NCI-H748 treated with DMSO at 0.1 percent for 48 hours (cell line): ENCODE measurements at places on chromosomes 16 and 17.

DNA sequence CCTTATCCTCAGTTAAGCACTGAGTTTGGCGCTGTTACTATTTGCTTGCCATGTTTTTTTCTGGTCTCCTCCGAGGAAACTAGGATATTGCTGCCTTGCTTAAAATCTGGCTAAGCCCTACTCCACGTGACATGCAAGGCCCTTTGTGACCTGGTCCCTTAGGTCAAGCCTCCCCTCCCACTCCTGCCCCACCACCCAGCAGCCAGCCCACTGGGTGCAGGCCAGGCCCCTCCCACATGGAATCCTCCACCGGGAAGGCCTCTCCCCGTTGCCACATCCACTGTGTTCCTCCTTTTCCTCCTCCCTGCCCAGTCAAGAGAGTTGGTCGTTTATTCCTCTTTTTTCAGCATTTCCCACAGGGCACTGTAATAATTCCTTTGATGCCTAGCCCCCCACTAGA, 16.2 kb downstream of the PSMD3 start:
- DNase-seq: no peak

DNA sequence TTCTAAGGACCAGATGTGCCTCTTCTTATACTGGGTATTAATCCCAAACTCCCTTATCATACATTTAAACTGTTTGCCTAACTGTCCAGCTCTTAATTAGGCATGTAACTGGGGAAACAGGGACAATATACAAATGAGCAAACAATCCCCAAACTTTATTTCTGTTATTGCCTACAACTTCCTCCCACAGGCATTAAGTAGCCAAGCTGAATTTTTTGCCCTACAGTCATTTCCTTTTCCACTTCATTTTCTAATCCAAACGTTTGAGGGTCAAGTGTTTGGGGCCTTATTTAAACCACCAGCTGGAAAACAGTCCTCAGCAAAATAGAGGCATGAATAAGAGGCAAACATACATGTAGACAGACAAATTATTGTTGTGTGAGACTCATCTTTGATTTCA, 77.4 kb upstream of the CCL2 start:
- DNase-seq: no peak

GRCh38 chr16:62036802-62037135, 531 bp upstream of the CDH8 start:
- DNase-seq: peak; percentile 18

- DNase-seq: no peak
Measured at GRCh38 chr16:67967183-67967957, 1.1 kb downstream of the SLC12A4 start.

DNA sequence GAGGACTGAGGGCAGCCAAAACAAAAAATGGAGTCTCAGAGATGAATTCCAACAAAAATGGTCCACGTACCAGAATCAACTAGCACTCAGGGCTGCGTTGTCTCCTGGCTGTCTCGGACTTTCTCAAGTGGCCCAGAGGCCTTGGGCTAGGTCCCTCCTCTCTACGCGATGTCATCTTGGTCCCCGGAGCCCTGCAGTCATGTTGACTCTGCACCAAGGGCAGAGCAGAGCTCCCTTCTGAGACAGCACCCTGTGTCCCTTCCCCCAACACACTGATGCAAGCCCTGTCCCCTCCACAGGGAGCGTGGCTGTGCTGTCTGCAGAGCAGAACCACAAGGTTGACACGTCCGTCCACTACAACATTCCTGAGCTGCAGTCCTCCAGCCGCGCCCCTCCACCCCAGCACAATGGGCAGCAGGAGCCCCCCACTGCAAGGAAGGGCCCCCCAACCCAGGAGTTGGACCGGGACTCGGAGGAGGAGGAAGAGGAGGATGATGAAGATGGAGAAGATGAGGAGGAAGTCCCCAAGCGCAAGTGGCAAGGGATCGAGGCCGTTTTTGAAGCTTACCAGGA, 20.8 kb downstream of the GINS2 start:
- DNase-seq: no peak

DNA sequence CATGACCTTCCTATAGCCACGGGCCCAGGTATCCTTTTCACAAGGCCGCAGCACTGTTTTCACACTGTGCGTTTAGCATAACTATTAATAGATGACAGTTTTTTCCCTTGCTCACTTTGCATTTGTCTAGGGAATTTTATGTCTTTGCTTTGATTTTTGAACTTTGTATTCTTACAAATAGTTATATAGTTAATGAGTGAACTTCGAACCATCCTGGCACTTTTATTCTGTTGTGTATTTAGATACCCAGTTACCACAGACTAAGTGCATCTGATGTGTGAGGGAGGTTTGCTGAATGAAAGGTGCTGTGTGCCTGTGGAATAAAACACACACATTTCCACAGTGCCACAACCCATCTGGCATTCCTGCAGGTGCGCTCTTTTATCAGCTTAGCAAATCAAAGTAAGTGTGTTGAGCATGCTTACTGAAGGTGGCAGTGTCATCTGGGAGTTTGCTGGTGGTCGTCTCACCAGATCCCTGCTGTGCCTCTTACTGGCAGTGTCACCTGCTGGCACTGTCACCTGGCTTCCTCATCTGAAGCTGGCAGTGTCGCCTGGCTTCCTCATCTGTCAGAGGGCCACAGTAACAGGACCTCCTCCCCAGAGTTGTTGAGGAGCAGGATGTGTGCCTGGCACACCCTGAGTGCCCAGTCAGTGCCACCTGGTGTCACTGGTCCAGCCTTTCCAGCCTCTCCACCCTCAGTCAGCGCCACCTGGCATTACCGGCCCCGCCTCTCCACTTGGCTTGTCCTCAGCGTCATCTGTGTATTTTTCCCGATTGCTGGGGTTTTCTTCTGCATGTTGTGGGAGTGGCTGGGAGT, 37.6 kb downstream of the USP10 start:
- DNase-seq: no peak

GRCh38 chr17:50836826-50837225, 1.4 kb downstream of the WFIKKN2 start:
- DNase-seq: no peak

- DNase-seq: no peak
Measured at GRCh38 chr16:1597154-1597553, 14.7 kb downstream of the IFT140 start.

- DNase-seq: no peak
Measured at GRCh38 chr16:5428932-5429331, 331.3 kb upstream of the EEF2KMT start.

GRCh38 chr17:58352596-58353388, 791 bp upstream of the SUPT4H1 start:
- peak; percentile 20 for DNase-seq

- no peak for DNase-seq
Measured at GRCh38 chr17:72422505-72423285, 301.9 kb downstream of the SOX9 start.

DNA sequence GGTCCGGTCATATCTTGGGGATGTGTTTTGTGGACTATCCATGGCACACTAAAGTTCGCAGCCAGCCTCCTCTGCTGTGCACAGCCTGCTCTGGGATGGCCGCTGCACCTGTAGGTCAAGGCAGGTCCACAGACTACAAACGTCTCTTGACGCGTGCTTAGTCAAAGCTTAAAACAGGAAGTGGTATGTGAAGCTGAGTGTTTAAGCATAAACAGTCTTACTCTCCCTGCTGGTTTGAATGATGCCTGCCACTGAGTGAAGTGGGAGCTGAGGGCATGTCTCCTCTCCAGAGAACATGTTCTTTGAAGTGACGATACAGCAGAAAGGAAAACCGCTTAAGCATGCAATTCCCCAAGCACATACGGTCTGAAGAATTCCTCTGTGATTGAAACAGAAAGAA, 365.6 kb downstream of the SLC39A11 start:
- DNase-seq: no peak

DNA sequence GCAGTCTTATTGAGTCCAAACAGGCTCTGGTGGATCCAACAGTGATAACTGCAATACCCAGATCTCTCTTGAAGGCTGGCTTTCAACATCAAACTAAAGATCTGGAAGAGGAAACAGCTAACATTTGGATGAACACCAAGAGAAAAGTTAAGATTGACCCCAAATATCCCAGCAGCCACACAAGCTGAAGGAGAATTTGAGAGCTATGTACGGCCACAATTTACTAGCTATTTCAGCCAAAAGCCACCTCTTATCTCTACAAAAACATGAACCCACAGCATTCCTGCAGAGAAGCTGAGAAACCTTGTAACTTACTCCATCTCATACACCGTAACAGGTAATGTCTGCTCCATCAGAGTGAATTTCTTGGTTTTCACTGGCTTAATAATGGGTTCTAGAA, 14.3 kb downstream of the EFTUD2 start:
- no peak for DNase-seq

- DNase-seq: no peak
Measured at GRCh38 chr16:88951989-88952388, 25.0 kb downstream of the CBFA2T3 start.

GRCh38 chr16:1378804-1379303, 27.1 kb downstream of the GNPTG start:
- no peak for DNase-seq

- DNase-seq: no peak
Measured at GRCh38 chr17:183021-183420, 1.6 kb upstream of the DOC2B start.

GRCh38 chr17:74235911-74236371, 22.6 kb downstream of the TTYH2 start:
- DNase-seq: no peak

DNA sequence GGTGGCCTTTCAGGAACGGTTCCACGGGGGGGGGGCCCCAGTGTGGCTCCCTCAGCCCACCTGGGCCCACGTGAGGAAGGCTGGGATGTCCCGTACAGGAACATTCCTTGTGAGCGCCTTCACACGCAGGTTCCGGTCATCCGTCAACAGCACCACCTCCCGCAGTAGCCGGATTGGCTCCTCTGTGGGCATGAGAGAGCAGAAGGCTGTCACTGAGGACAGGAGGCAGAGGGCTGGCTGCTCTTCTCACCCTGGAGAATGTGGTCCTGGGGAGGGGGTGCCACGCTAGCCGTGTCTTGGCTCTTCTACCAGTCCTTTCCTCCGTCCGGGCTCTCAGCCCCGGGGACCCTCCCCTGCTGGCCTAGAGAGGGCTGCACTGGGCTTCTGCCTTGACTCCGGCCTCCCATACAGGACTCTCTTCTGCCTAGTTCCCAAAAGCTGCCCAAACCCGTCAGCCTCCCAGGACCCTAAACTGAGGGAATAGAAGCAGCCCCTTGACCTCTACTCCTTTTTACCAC, 6.6 kb downstream of the HIC1 start:
- DNase-seq: no peak

GRCh38 chr17:66555605-66556004, 253.2 kb downstream of the PRKCA start:
- no peak for DNase-seq

GRCh38 chr16:19389246-19389645, 28.4 kb upstream of the TMC5 start:
- DNase-seq: peak; percentile 68

GRCh38 chr16:74641969-74642368, 24.7 kb downstream of the RFWD3 start:
- no peak for DNase-seq

- DNase-seq: no peak
Measured at GRCh38 chr17:39538866-39539265, 68.9 kb downstream of the NEUROD2 start.

DNA sequence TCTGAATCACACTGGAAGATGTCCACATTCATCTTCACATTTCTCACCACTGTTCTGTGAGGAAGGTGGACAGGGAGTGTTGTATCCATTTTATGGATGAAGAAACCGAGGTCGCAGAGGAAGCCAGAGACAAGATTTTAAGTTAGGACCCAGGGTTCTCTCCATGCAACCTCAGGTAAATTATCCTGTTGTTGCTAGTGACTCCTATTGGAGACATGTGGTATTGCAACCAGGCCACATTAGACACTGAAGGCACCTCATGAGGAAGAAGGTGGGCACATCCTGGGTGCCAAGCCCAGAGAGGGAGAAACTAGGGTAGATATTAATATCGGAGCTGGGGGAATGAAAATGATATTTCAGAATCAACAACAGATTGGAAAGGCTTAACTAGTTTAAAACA, 8.5 kb upstream of the WNT9B start:
- no peak for DNase-seq

DNA sequence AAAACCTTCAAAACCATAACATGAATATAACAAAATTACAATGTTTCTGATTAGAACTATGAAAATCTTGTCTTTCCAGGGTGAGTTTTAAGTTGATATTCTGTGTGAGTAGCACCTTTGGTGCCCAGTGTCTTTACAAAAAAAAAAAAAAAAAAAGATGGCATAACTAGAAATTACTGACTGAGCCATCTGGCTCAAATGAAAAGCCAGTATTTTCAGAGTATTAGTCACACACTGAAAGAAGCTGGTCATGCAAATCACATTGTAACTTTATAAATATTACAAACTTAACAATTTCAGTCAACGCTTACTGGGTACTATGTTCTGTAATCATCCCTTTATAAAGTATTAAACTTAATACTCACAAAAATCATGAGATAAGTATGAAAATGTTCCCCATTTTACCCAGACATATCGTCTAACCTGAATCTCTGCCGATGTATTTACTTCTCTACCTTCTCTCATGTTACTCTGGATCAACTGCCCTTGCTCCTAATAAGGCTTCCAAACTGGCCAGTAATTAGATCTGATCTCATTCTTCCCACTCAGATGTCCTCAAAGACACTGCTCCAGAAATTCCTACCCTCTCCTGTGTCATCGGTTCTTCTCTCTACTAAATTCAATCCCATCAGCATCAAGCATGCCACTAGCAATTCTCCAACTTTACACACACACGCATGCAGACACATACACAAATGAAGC, 25.4 kb downstream of the UBE2G1 start:
- no peak for DNase-seq

- DNase-seq: no peak
Measured at GRCh38 chr17:42475121-42475520, 16.4 kb downstream of the ATP6V0A1 start.

GRCh38 chr16:63703612-63704011, 1418.3 kb downstream of the CDH11 start:
- DNase-seq: no peak

DNA sequence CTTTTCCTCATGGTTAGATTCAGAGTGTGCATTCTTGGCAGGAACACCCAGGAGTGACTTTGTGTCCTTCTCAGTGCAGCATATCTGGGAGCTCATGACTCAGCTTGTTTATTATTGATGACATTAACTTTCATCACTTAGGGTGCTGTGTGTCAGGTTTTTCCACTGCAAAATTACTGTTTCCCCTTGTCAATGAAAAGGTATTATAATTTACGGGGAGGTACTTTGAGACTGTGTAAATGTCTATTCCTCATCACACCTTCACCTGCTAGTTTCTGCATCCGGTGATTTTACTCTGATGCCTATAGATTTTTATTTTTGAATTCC, 50.5 kb downstream of the WWP2 start:
- DNase-seq: no peak
